Stimulated activated CD8-positive, alpha-beta memory T cell treated with anti-CD3 and anti-CD28 coated beads, Interleukin-4, amount 100 ng/mL, for 1 hour (primary cell): ENCODE measurements at places on chromosomes 4 and X.

GRCh38 chr4:18389115-18389514, 367.6 kb upstream of the LCORL start:
- DNase-seq, result no peak

DNA sequence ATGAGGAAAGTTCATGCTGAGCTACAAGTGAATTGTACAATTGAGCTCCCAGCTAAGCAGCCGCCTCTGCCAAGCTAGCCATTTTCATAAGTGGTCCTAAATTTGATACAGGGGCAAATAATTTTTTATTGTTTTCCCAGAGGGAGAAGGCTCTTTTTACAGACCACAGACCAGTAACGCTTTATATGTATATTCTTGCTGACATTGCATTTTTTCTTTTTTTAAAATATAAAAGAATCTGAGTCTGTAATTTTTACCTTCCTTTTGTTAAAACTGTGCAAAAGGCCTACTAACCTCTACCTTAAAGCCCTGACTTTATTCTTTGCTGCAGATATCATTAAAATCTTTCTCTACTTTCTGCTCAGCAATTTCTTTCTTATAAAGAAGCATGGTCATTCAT, 501.2 kb upstream of the INTU start:
- no peak for DNase-seq

GRCh38 chrX:43003204-43003565, 225.2 kb upstream of the PPP1R2C start:
- DNase-seq, result no peak

DNA sequence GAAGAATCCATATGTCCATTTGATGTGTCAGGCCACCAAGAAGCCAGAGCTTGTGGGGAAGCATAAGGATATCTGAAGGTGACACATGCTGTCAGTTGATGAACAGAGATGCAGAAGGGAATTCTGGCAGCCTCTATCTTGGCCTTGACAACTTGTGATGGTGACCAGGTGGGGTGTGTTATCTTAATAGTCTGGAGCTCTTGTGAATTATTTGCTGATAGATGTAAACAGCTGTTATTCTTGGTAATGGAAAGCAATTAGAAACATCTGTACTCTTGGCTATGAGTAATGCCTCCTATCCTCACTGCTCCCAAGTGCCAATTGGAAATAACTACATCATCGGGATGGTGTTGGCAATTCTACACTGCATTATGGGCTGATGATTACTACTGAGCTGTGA, 51.9 kb downstream of the NAA11 start:
- no peak for DNase-seq

- DNase-seq, result no peak
Measured at GRCh38 chr4:17063888-17064287, 165.4 kb upstream of the LDB2 start.

GRCh38 chr4:113003841-113004240, 45.6 kb upstream of the ANK2 start:
- no peak for DNase-seq

DNA sequence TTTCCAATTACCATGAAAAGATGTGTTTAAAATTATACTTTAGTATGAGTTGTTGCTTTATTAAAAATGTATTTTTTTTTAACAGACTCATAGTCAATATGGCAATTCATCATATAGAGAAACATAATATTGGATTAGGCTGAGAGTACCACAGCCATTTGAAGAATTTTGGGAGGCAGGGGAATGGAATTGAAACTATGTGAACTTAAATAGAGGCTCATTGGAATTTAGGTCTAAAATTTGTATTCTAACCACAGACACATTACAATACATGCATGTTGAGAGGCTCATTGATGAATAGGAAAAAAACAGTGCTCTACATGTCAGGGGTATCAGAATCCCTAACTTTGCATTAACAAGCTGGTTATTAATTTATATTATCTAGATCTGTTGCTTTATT, 269.6 kb downstream of the DKK2 start:
- no peak for DNase-seq

GRCh38 chr4:140108713-140109230, 45.2 kb downstream of the MAML3 start:
- DNase-seq, result no peak

- DNase-seq, result no peak
Measured at GRCh38 chr4:176377780-176378179, 58.0 kb downstream of the SPCS3 start.

DNA sequence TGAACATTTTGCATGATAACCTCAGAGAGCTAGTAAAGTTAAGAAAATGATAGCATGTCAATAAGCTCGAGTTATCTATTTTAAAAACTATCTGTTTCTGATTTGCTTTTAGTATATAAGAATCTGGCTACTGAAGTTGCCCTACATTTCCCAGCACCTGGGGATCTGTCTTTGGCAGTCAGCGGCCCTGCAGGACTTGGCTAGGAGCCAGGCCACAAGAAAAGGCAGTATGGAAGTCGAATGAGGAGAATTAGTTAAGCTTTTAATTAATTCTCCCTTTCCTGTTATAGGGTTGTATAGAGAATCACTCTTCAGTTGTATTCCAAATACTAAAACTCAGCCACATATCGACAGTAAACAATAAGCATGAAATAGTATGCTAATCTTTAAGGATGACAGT, 22.7 kb downstream of the POU4F2 start:
- DNase-seq, result no peak

- DNase-seq, result no peak
Measured at GRCh38 chr4:79917246-79917645, 155.8 kb downstream of the ANTXR2 start.

GRCh38 chr4:162509333-162509732, 345.5 kb upstream of the FSTL5 start:
- no peak for DNase-seq

DNA sequence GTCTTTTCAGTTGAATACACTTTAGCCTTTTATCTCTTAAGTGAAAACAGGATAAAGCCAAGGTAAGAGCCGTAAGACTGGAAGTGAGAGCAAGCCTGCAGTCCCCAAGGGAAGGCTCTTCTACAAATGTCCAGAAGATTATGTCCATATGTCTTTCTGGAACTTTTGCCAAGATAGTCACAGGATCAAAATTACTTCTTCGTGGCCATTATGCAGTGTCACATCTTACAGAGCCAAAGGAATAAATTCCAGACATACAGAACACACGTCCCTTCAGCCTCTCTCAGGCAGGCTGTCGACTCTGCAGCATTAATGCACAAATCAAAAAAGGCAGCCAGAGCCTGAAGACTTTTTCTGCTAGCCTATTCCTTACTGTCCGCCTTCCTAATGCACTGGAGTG, 10.9 kb upstream of the GATB start:
- no peak for DNase-seq

DNA sequence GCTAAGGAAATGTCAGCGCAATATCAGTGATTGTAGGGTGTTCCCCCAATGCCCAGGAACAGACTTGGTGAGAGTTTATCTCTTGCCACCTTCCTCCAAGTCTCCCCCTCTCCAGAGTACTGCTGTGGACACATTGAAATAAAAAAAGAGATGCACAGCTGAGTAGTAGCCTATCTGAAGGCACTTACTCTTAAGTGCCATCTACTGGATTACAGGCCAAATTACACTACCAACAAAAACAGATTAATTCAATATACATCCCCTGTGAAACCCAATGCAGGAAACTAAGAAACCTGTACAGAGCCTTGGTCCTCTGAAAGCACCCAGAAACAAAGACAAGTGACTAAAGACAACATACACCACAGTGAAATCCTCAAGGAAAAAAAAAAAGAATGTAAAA, 460.3 kb downstream of the ZIC3 start:
- DNase-seq, result no peak

DNA sequence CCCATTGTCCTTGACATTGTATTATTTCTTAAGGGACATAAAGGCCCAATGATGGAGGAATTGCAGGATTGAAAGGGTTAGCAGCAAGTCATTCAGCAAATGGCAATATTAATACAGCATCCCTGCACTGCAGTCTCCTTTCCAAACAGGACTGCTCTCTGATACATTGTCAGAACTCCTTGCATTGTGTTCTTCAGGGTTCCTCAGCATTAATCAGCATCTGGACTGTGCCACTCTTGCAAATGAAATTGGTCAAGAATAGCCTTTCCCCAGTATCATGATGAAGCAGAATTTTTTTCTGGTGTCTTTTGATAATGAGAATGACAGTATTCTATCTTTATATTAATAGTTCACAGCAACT, 272.6 kb upstream of the HAND2 start:
- DNase-seq, result no peak

- DNase-seq, result no peak
Measured at GRCh38 chr4:183843248-183843671, 61.8 kb upstream of the STOX2 start.

GRCh38 chr4:75696581-75696980, 23.4 kb upstream of the G3BP2 start:
- no peak for DNase-seq

GRCh38 chr4:54165438-54165837, 63.7 kb upstream of the PDGFRA start:
- no peak for DNase-seq

- DNase-seq, result no peak
Measured at GRCh38 chr4:83241132-83241531, 43.5 kb downstream of the COQ2 start.

DNA sequence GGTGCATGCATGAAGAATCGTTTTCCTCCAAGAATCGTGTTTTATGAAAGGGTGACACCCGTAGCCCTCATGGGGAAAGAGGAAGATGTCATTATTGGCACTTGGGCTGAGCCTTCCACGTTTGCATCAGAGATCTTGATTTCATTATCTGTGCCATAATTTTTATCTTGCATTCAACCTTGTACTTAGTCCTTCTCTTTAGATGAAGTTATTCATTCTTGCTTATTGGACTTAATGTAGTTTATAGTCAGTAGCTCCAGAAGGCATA, 66.8 kb downstream of the GAB1 start:
- no peak for DNase-seq

- no peak for DNase-seq
Measured at GRCh38 chrX:5415738-5416137, 812.9 kb downstream of the NLGN4X start.

- no peak for DNase-seq
Measured at GRCh38 chr4:27094783-27095182, 234.1 kb downstream of the STIM2 start.

DNA sequence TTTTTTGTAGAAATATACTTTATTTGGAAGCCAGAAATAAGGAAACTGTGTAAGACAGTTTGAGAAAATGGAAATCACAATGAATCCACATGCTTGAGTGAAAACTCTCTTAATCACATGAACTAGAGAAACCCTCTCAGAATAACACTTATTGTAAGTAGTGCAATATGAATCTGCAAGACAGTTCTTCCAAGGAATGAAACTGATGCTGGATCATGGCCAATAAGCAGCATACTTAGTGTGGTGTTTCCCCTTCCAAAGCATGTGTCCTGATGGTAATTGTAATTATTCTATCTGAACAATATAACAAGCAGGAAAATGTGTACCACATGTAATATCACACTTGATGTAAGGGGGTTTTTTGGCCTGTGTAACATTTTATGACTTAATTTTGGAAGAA, 1870.5 kb upstream of the TENM3 start:
- no peak for DNase-seq

GRCh38 chr4:155535802-155536454, 130.7 kb upstream of the GUCY1A1 start:
- no peak for DNase-seq

DNA sequence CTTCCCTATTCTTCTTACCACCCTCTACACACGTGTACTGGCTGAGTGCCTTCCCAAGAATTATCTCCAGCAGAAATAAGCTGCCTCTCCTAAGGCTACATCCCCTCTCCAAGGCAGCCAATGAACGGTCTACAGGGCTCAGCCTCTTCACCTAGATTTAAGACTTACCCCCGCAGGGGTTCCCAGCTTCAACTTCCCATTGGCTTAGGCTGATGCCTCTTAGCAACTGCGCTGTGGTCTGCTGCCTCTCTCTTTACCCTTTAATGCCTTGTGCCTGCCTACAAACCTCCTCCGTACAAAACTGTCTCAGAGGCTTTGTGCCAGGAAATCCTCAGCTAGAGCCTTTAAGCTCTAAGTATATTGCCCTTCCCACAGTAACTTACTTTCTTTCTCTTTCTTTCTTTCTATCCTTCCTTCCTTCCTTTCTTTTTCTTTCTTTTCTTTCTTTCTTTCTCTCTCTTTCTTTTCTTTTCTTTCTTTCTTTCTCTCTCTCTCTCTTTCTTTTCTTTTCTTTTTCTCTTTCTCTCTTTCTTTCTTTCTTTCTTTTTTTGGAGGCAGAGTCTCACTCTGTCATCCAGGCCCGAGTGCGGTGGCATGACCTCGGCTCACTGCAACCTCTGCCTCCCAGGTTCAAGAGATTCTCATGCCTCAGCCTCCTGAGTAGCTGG, 15.1 kb upstream of the PIGA start:
- DNase-seq, result no peak

DNA sequence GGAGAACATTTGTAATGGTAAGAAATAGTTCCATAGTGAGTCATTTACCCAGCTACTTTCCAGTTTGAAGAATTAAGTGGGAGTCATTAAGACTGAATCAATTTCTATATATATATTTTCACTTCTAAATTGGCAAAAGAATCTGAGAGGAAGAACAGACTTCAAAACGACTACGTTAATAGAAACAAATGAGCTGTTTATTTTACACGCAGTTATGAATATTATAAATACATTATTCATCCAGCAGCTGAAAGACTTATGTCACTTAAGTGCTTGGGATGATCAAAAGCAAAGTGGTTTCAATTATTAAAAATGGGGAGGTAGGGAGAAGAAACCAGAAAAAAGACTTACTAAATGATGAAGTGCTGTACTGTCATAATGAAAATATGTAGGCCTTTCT, 260.5 kb upstream of the DDX53 start:
- DNase-seq, result no peak

GRCh38 chrX:124720532-124720931, 374.2 kb downstream of the SH2D1A start:
- no peak for DNase-seq

DNA sequence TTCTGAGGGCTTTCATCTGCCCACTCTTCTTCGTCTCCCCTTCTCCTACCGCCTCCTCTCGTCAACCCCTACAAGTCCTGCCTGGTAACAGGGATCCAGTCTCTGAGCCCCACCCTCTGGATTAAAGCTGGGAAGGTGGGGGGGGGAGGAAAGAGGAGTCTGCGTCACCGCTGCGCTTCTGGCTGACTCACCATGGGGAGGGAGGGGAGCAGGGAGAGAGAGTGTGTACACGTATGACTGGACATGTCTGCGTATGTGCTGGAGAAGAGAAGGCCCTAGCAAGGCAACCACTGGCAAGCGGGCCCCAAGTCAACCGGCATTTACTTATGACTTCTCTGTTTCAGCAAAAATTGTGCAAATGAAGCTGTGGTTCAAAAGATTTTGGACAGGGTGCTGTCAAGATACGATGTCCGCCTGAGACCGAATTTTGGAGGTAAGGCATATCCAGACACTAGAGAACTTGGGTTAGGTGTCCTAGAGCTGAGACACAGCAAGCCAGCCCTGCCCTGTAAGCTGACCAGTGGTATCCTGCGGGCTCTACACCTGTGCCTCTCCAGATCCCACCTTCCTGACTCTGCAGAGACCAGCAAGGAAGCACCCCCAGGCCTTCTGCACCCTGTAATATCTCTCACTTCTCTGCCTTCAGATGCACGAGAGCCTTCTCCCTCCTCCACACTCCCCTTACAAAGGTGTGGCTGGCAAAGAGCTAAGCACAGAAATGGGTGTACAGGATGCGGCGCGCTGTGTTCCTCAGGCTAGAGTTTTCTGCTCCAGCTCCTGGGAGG, 2.5 kb downstream of the GABRQ start:
- DNase-seq, result no peak

- DNase-seq, result no peak
Measured at GRCh38 chrX:120736989-120737388, 107.1 kb upstream of the C1GALT1C1 start.
